CD4-positive, alpha-beta T cell treated with Interleukin-6 at 100 ng/mL for 8 hours (primary cell): ENCODE measurements at places on chromosomes 3 and 15.

DNA sequence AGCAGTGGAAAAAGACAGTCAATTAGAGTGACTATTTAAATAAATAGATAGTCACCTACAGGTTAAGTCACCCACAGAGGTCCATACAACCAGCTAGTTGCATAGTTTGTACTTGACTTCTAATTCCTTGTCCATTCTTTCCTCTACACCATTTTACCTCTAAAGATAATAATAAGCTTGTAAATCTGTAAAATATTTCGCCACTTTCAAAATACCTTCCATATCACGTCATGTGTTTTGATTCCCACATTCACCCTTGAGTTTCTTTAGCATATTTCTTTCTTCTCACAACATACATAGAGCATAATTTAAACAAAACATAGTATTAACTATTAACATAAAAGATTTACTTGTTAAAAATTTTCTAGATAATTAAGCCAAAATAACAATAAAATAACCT is 689.6 kb downstream of the MECOM start:
- no peak for DNase-seq

GRCh38 chr3:189883113-189883753 is 237.5 kb downstream of the P3H2 start:
- DNase-seq: no peak

DNA sequence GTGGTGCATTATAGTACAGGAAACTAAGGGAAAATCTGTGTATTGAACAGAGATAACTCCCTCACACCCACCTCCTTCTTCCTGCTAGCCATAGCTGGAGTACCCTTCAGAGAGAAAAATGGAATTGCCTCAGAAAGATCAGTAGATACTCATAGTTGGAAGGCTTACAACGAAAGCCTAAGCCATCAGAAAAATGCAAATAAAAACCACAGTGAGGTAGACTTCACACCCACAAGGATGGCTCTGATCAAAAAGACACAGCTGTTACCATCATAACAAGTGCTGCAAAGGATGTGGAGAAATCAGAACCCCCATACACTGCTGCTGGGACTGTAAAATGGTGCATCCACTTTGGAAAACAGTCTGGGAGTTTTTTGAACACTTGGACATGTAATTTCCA is 7.4 kb upstream of the DLG1 start:
- peak; percentile 5 for DNase-seq

GRCh38 chr3:157130467-157131251 is 29.3 kb downstream of the CCNL1 start:
- DNase-seq: peak; percentile 90

DNA sequence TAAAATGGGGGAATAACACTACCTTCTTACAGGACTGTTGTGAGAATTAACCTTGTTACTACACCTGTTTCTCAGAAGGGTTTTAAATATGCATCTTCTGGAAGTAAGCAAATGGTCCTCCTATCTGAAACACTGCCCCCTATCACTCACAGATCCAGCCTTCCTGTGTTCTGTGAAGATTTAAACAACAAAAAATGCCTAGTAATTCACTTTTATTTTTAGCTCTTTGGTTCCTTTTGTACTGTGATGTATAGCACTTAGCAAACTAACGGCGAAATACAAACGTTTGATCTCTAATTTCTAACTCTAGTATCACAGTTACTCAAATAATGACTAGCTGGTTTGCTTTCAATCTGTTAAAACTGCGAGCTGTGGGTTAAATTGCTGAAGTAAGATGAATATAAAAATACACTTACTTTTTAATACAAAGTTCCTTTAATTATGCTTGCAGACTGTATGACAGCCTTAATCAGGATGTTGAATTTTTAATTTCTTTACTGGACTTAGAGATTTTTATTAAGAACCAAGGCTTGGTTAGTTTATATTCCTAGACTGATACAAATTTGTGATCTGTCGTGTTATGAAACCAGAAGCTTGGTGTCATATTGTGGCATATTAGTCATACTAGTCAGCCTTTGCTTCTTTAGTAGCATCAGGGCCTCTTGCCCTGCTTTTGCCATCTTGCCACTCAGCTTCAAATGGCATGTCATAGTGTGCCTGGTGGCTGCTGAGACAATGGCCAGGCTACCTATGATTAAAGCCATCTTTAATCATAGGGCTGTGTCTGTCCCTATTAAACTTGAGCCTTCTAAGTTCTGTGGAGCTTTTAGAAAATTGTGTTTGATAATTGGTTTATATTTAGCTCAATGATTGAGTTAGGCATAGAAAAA is 9.2 kb downstream of the EIF3J start:
- DNase-seq: peak; percentile 15
